ENCODE measurements at places on chromosomes 2 and 18.
A peak's percentile ranks its signal among the peaks of the same experiment; 100 is the strongest.

GRCh38 chr18:74190086-74190485, 41.8 kb downstream of the TIMM21 start:
- no peak for DNase-seq

DNA sequence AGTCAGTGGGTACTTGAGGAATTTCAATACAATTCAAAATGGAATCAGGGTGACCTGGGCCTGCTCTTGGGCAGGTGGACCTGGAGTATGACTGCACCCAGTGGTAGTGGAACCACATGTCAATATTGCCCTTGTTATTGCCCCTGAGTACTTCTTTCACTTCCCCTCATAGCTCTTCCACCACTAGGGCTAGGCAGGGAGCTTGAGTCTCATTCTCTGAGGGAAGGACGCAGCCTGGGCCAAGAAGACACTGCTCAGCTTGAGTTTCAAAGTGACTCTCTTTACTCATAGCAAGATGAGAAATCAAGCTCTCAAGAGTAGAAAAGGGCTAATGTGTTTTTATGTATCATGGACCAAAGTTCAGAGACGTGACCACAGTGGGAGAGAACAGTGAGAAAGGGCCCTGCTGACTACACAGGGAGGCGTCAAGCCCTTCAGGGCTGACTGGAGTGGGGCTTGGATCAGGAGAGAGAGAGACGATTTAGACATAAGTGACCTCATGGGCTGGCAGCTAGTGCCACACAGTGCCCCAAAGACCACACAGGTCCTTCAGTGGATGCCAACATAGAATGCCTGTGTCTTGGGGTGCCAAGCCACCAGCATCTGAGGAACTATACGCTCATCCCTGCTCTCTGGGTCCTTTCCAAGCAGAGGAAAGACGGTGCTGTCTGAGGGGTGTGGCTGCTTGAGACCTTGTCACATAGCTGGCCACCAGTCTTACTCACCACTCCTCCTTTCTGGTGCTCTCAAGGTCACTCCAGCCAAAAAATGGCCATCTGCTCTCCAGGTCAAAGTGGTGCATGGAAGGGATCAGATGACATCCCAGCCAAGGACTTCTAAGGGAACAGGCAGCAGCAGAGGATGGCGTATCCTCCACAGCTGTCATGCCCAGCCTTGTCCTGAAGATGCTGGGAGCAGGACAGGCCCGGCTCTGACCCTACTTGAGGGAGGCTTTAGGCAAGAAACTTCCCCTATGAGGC, 13.0 kb downstream of the PTMA start:
- DNase-seq: no peak

GRCh38 chr2:46344706-46345105, 47.5 kb downstream of the EPAS1 start:
- no peak for DNase-seq

DNA sequence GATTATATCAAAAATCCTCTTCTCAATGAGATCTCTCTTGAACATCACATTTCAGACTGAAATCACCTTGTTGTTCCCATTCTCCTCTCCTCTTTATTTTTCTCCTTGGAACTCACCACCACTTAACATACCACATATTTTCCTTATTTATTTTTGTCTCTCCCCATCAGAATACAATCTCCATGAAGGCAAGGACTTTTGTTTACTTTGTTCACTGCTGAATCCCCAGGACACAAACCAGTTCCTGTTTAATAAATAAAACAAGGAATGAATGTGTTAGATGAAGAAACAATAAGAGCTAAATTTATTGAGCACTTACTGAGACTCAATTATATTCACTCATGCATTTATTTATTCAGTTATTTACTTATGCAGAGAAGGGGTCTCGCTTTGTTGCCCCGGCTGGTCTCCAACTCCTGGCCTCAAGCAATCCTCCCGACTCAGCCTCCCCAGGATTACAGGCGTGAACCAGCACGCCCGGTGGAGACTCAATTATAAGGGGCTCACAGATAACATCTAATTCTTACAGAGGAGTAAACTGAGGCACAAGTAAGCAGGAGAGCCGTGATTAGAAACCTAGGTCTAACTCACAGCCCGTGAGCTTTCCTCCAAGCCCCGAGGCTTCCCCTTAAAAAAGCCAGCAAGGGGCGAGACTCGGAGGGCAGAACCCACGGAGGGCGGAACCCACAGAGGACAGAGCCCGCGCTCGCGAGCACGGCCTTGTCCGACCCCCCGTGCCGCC, 616 bp upstream of the TAF1B start:
- DNase-seq: no peak

DNA sequence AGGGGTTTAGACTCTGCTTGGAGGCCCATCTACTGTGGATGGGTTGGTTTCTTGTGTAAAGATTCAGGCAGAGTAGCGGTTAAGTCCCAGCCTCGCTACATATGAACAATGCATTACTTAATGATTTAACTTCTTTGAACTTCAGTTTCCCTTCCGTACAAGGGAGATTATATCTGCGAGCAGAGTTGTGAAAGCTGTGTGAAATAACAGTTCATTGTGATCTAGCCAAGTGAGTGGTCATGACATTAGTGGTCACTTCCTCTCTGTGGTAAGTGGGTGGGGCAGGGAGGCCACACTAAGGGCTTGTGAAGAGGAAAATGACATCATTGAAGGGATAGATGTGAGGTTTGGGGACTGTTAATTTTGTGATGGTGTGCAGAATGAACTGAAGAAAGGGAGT, 14.1 kb upstream of the MEX3C start:
- DNase-seq: no peak

DNA sequence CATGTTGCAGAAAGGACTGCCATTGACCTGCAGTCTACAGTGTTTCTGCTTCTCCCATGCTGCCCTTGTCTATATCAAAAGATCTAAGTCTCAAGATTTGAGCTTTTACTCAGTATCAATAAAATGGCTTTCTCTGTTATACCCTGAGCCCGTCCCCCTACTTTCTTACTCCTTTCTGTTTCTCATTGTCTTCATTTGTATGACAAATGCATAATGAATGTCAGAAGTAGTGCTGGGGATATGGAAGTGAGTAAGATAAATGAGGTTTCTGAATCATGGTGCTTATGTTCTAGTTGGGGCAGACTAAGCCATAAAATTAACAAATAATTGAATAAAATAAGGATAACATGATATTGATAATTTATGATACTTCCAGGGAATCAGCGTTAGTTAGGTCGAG, 128.6 kb downstream of the PARD3B start:
- no peak for DNase-seq

DNA sequence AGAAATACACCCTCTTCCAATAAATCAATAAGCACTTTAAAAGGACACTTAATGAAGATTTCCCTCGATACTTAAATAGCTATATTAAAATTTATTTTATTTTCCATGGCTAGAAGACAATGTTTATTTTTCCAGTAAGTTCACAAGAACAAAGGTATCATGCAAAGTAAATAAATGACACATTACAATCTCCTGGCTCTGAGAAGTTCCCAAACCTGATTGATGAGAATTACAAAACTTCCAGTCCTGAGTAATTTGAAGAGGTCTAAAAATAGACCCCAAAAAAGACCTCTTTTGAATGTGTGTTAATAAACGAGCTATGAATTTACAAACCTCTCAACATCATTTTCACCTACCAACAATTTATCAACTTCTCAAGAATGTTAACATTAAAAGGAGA, 1.5 kb upstream of the PEX13 start:
- DNase-seq: no peak

- no peak for DNase-seq
Measured at GRCh38 chr18:75247611-75248421, 37.2 kb downstream of the TSHZ1 start.

DNA sequence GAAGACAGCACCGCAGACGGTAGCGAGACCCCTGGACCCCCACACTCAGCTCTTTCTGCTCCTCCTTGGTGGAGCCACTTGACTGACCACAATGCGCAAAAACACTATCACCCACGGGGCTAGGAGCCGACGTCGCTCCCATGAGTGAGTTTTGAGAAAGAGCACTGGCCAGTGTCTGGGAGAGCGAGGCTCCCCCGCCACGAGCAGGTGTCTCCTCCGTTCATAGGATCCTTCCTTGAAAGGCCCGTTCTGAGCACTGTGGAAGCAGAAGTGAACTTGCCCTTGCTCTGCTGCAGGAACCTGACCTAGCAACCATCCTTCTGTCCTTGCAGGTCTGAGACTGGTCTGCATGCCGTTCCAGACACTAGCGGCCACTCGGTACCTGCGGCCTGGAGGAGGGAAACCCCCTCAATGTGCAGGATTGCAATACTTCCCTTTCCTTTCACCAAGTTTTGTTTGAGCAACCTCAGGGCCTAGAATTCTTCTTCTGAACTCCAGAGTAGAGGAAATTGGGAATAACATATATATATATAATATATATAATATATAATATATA, 12.9 kb upstream of the ZNF516 start:
- DNase-seq: no peak

- no peak for DNase-seq
Measured at GRCh38 chr2:98560256-98560771, 48.0 kb downstream of the COA5 start.

- no peak for DNase-seq
Measured at GRCh38 chr2:106163948-106164545, 30.1 kb downstream of the UXS1 start.

GRCh38 chr2:172335736-172336135, 91.7 kb upstream of the ITGA6 start:
- DNase-seq: no peak

DNA sequence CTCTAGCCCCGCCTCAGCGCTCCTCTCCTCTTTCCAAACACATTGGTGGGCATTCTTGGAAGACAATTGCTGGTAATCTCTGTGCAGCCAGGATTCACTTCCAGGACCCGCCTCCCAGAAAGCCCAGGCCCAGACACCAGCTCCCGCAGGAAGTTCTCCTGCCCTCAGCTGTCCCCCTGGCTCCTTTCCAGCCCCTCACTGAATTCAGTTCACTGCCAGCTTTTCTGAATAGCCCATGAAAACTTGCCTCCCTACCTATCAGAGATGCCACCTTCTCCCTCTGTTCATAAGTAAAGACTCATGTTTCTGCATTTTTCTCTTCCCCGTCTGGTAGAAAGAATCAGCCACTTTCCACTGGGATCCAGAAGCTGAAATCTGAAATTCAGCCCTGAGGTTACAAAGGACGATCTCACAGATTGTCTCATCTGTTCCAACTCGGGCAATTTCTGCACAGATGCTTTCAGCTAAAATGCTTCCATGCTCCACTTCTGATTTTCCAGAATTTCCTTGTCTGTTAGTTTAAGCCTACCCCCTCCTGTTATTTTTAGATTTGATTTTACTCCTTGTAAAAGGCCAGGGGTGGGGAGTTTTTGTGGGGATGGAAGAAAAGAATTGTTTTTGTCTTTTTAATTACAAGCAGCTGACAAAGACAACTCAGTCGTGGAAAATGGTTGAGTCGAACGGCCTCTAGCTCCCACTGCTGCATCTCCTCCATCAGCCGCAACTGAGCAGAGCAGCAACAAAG, 98.1 kb downstream of the SP3 start:
- no peak for DNase-seq

DNA sequence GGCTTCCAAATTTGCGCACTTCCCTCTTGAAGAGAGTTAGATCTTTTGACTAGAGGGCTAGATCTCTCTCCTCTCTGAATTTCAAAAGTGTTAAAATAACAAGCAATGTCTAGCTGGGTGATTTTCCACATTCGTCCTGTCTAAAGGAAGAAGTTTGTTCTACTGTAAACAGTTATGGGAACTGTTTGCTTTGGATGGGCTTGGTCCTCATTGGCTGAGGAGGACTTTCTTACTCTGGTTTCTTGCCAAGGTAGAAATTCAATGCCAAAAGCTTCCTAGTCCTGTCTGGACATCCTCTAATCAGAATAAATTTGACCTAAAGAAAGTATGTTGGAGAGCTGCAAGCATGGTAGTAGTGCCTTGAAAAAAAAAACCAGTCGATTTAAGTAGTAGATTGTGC, 47.4 kb upstream of the RAPH1 start:
- no peak for DNase-seq

DNA sequence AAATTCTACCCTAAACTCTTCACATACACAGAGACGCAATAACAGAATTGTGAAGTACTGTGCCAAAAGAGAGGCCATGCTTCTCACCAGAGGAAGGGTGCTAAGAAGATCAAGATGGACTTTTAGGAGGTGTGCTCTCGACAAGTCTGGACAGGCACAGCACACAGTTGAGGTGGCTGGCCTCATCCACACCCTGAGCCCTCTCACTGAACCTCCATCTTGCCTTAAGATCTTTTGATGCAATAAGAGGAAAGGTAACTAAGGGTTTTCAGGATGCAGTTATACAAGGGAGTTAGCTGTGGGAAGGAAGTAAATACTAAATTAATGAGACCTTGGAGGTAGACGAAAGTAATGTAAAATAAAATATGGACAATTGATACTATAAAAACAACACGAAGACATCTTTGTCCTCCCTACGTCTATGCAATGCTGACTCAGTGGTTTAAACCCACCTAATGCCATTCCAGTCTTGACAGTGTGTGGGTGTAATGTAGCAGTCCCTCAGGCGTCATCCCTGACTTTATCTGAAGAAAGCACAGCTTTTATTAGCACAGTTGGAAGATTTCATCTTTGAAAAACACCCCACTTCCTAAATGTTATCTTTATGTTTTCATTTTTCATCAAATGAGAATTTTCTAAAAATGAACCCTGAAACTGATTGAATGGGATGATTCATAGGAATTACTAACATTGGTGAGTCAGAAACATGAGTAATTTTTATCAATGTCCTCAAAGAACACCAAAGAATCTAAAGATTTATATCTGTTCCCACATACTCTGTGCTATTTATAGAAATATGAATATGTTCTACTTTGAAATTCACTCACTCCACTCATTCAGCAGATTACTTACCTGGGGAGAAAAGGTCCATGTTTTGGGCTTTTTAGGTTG, 34.0 kb upstream of the MALL start:
- no peak for DNase-seq

- no peak for DNase-seq
Measured at GRCh38 chr2:34848691-34849090, 1249.6 kb upstream of the FAM98A start.

GRCh38 chr18:59469463-59470180, 110.6 kb upstream of the LMAN1 start:
- DNase-seq: no peak

DNA sequence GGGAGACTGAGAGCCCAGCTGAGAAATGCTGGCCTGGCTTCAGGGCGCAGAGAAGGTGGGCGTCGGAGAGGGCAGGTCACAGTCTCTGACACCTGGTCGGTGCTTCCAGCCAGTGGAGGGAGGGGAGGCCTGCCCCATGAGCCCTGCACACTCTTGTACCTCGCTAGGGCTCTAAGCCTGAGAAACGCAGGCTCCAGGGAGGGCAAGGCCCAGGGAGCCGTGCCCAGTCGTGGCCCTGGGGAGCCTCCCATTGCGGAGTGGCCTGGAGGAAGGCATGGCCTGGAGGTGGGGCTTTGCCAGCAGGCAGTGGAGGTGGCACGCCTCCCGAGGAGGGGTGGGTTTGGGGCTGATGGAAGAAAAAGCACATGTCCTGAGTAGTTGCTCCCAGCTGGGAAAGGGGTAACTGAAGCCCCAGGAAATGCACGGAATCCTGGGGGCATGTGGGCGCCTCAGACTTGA, 39.0 kb downstream of the MTERF4 start:
- peak; percentile 84 for DNase-seq

Measured in vagina (tissue), 2 donors.